ENCODE measurements at places on chromosomes 6 and 20. TPM values are rescaled to one million over a fixed set of nuclear protein-coding genes. Genes with fewer than 3 reads are reported as not detected.
A peak's percentile ranks its signal among the peaks of the same experiment; 100 is the strongest.

DNA sequence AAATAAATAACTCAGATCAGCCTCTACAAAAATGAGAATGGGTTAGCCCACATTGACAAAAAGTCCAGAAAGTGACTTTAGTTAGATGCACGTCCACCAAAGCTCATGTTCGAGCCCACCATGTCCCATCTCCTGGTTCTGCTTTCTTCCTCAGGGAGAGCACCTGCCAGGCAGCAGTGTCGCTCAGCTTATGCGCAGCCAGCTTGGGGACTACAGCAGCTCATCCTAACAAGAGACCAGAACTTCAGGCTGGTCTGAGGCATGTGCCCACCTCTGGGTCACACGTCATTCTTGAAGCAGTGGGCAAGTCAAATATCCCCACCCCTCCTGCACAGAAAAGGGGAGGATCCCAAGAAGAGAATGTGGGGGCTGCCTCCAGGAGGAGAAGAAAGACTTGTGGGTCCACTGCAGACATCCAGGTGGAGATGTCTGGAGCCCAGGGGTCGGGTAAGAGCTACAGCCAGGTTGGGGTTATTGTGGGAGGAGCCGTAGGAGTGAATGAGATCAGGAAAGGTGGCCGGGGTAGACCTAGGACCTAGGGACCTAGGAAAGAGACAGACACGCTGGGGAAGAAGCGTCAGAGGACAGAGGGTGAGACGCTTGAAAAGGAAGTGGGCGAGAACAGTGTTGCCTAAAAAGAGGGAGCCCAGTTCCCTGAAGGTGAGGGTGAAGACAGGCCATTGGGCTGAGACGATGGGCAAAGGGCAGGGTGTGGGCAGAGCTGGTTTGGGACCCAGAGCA lies 52.5 kb downstream of the SSR1 start:
- peak overlapping the region; percentile 61 for H3K27ac ChIP-seq
- peaks cover 7% of the 10 kb centered on the region for H3K4me1 ChIP-seq
- no peaks in the 10 kb centered on the region for H3K27me3 ChIP-seq
- DNase-seq = no peak
- peak overlapping the region; percentile 70 for H3K4me3 ChIP-seq

DNA sequence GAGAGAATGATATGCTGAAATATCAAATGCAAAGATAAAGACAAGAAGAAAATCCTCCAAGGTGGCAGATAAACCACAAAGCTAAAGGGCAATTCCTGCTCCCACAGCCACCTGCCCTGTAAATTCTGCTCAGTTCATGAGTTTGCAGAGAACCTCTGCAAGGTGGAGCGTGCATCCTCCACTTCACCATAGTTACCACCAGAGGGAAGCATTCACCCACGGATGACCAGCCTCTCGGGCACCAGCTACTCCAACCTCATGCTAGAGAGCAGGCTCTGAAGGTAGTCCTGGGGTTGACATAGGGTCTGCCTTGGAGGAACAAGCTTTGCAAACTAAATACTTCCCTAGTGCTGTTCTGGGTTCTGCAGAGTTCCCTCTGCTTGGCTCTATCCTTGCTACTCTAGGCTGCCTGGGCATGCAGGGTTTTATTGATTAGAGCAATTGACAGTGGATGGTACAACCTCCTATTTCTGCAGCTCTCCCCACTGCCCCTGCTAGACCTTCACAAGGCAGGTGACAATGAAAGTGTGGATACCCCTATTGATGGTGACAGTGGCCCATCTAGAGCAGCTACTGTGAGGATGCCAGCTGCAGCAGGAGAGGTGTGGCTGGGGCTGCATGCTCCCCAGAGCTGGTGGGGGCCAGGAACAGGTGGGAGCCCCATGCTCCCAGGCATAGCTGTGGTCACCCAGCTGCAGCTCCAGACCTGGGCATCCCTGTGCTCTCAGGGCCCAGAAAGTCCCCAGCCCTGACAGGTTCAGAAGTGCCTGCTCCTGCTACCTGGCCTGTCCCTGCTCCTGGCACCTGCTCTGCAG lies 51.1 kb downstream of the GGTLC1 start:
- H3K4me3 ChIP-seq = no peak overlapping the region
- no peak overlapping the region for H3K27ac ChIP-seq
- H3K4me1 ChIP-seq = no peaks in the 10 kb centered on the region

- H3K36me3 ChIP-seq = no peaks in the 10 kb centered on the region
- H3K4me3 ChIP-seq = no peak overlapping the region
- peaks cover 15% of the 10 kb centered on the region for H3K4me1 ChIP-seq
- H3K27ac ChIP-seq = no peak overlapping the region
Observed at GRCh38 chr20:56826705-56827665, 197.9 kb downstream of the TFAP2C start.

NRN1 gene
- 0.11 TPM for polyA plus RNA-seq

- H3K27me3 ChIP-seq = no peaks in the 10 kb centered on the region
- DNase-seq = no peak
- no peak overlapping the region for H3K27ac ChIP-seq
- no peak overlapping the region for H3K4me3 ChIP-seq
Observed at GRCh38 chr6:7159790-7160525, 52.2 kb downstream of the RREB1 start.

DNA sequence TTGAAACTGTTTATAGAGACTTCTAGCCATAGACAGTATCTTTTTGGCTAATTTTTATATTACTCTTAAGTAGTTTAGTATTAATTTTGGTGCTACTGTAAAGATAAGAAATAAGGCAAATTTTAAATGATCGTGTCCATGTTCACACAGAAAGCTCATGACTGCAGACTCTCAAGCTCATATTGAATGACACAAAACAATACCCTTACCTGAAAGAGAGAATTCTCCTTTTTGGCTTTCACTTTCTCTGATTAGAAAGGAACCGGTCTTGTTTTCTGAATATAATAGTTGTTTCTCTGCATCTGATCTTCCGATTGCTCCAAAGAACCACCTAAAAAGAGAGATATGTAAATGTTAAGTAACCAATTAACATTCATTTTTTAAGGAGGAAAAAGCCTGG lies 57.0 kb downstream of the FRK start:
- H3K27me3 ChIP-seq = no peaks in the 10 kb centered on the region
- no peaks in the 10 kb centered on the region for H3K4me1 ChIP-seq
- H3K4me3 ChIP-seq = no peak overlapping the region
- no peaks in the 10 kb centered on the region for H3K36me3 ChIP-seq
- no peak overlapping the region for H3K27ac ChIP-seq
- no peak for DNase-seq

DNA sequence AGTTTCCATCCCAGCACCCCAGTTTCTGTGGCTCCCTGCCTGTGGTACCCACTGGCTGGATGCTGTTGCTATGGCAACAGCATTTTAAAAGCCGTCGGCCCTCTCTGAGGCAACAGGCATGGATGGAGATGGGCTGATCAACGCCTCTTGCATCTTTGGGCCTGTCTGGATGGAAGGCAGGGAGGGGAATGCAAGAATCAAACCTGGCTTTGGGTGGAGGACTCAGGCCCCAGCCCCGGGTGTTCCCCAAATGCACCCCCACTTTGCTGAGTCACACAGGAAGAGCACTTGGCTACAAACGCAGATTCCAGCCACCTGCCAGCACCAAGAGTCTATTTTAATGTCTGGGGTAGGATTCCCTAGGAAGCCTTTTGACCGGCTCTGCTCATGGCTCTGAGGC lies 45.7 kb upstream of the TGM2 start:
- no peaks in the 10 kb centered on the region for H3K4me1 ChIP-seq
- H3K36me3 ChIP-seq = no peaks in the 10 kb centered on the region
- H3K27me3 ChIP-seq = no peaks in the 10 kb centered on the region
- H3K4me3 ChIP-seq = no peak overlapping the region

POPDC3 gene
- polyA plus RNA-seq = 6.5 TPM

LY6G6F gene
- not detected for polyA plus RNA-seq

PET117 gene
- 9.1 TPM for polyA plus RNA-seq

GRCh38 chr20:6766433-6766832 lies 1.1 kb upstream of the BMP2 start:
- H3K4me1 ChIP-seq = peaks cover 14% of the 10 kb centered on the region
- H3K4me3 ChIP-seq = no peak overlapping the region
- peaks cover 34% of the 10 kb centered on the region for H3K27me3 ChIP-seq
- H3K36me3 ChIP-seq = no peaks in the 10 kb centered on the region

- H3K4me1 ChIP-seq = peaks cover 11% of the 10 kb centered on the region
- H3K4me3 ChIP-seq = no peak overlapping the region
- no peaks in the 10 kb centered on the region for H3K36me3 ChIP-seq
- no peak for DNase-seq
- H3K27ac ChIP-seq = no peak overlapping the region
Observed at GRCh38 chr20:64224351-64225170, 31.0 kb upstream of the PCMTD2 start.

DNA sequence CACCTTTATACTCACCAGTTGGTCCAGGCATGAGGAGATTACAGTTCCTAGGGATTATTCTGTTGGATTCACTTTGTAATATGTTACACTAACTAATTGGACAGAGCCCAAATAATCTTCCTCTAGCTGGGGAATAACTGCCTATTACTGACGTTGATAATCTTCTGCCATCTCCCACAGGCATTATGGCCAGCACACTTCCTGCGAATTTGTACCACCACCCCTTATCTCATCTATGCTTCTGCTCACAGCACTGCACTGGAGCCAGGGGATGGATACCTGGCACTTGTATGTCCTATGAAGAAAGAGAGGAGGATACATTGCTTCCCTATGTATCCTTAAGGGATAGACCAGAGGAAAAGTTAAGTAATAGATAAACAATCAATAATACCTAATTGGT lies 494.8 kb upstream of the MAN1A1 start:
- no peaks in the 10 kb centered on the region for H3K4me1 ChIP-seq
- no peaks in the 10 kb centered on the region for H3K27me3 ChIP-seq
- no peak overlapping the region for H3K27ac ChIP-seq

DNA sequence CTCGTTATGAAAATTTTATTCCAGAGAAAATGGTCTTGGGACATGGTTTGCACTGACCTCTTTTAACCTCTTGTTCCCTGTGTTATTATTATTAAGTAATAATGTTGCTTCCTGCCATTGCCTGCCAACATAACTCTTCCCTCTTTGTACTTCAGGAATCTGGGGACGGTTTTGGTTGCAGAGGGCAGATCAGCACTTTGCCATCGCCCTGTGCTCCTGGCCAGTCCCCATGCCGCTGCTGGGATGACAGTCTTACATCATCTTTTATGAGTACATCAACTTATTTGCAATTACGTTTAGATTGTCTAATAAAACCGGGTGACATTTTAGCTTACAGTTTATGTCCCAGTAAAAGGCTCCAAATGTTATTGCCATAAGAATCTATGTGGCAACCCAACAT lies 157.2 kb downstream of the CDH26 start:
- DNase-seq = no peak
- H3K27ac ChIP-seq = no peak overlapping the region
- no peak overlapping the region for H3K4me3 ChIP-seq
- no peaks in the 10 kb centered on the region for H3K4me1 ChIP-seq
- H3K27me3 ChIP-seq = no peaks in the 10 kb centered on the region
- no peaks in the 10 kb centered on the region for H3K36me3 ChIP-seq

CHRNA4 gene
- polyA plus RNA-seq = 5.0 TPM

DNA sequence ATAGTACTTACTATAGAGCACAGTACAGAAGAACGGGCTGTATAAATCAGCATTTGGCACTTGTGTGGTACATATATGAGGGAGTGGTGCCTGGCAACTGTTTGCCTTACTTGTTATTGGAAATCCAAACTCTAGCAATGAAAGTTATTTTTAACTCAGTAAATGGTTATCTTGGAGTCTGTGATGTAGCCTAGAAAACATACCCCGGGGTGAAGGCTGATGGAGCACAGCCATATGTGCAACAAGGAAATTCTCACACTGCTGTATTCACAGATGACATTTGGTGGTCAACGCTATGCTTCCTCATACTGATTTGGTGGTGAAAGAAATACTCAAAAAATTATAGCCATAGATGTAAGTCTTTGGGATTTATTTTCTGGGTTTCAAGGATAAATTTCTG lies 807.5 kb upstream of the FLRT3 start:
- H3K4me3 ChIP-seq = no peak overlapping the region
- no peak for DNase-seq
- no peak overlapping the region for H3K27ac ChIP-seq
- no peaks in the 10 kb centered on the region for H3K36me3 ChIP-seq
- H3K4me1 ChIP-seq = no peaks in the 10 kb centered on the region
- no peaks in the 10 kb centered on the region for H3K27me3 ChIP-seq

LRRC73 gene
- 0.24 TPM for polyA plus RNA-seq

SLC4A11 gene
- 20.9 TPM for polyA plus RNA-seq

DNA sequence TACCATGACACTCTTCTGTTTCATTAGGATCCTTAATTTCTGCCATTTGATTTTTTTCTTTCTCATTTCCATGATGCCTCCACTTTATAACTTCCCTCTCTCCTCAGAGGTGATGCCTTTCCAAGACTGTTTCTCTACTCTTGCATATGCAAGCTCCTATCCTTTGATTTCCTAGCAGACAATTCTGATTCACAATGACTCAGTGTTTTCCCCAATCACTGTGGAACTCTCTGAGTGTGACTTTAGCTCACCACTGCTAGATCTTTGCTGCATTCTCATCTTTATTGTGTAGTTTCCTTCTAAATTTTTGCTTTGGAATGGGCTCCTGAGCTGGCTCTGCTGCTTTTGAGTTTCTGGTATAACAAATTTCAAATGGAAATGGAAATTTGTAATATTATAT lies 184.9 kb downstream of the TINAG start:
- H3K27me3 ChIP-seq = no peaks in the 10 kb centered on the region
- H3K4me3 ChIP-seq = no peak overlapping the region
- H3K4me1 ChIP-seq = no peaks in the 10 kb centered on the region
- DNase-seq = no peak
- H3K27ac ChIP-seq = no peak overlapping the region

BCAS4 gene
- 23.6 TPM for polyA plus RNA-seq

GRCh38 chr6:132289756-132290155 lies 111.5 kb downstream of the MOXD1 start:
- H3K4me1 ChIP-seq = no peaks in the 10 kb centered on the region
- H3K27ac ChIP-seq = no peak overlapping the region
- no peak overlapping the region for H3K4me3 ChIP-seq
- no peaks in the 10 kb centered on the region for H3K36me3 ChIP-seq

GRCh38 chr6:39366931-39367618 lies 44.6 kb upstream of the KCNK16 start:
- no peak overlapping the region for H3K27ac ChIP-seq
- 0 out of 2 replicates have a peak, but pooled peaks cover 2% of the 10 kb centered on the region for H3K4me1 ChIP-seq
- no peak for DNase-seq
- H3K27me3 ChIP-seq = no peaks in the 10 kb centered on the region

- no peaks in the 10 kb centered on the region for H3K4me1 ChIP-seq
- H3K27ac ChIP-seq = no peak overlapping the region
- no peak for DNase-seq
- H3K36me3 ChIP-seq = no peaks in the 10 kb centered on the region
- H3K27me3 ChIP-seq = no peaks in the 10 kb centered on the region
- no peak overlapping the region for H3K4me3 ChIP-seq
Observed at GRCh38 chr6:42383421-42384205, 68.1 kb downstream of the TRERF1 start.

DNA sequence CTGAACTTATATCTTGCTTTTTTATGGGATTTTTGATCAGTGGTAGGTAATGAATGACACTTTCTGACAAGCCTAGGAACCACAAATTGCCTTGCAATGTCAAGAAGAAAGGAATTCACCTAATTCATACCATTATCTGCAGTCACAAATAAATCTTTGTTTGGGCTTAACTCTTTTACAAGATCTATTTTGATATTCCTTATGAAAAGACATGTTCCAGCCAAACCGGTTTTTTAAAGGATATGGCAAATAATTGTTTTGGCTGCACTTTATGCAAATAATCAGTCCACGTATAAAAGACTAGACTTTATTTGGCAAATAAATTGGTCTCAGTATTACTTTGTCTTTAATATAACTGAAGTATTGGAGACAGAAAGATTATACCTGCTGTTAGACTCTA lies 771.7 kb upstream of the ADGRB3 start:
- H3K4me1 ChIP-seq = no peaks in the 10 kb centered on the region
- H3K27me3 ChIP-seq = no peaks in the 10 kb centered on the region
- H3K4me3 ChIP-seq = no peak overlapping the region

IL20RA gene
- polyA plus RNA-seq = 1.3 TPM

GPLD1 gene
- polyA plus RNA-seq = 2.9 TPM

C20orf202 gene
- polyA plus RNA-seq = 0.11 TPM
